Naive thymus-derived CD8-positive, alpha-beta T cell (primary cell): ENCODE measurements at places on chromosomes 7 and 10.
A peak's percentile ranks its signal among the peaks of the same experiment; 100 is the strongest.

DNA sequence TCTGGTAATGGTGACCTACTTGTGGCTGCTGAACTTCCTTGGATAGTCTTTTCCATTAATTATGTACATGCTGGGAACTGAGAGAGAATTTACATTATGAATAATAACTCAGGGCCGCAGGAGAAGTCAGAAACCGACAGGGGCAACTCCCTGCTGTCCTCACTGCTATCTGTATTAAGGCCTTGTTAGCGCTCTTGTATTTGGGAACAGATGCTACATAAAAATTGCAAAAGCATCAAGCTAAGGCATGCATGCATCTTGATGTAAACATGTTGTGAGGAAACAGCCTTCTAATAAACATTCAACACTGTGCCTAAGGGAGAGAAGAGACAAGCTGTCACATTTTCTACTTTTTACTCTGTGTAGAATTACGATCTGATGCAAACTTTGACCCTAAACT is 158.4 kb downstream of the PARD3 start:
- DNase-seq, result no peak

DNA sequence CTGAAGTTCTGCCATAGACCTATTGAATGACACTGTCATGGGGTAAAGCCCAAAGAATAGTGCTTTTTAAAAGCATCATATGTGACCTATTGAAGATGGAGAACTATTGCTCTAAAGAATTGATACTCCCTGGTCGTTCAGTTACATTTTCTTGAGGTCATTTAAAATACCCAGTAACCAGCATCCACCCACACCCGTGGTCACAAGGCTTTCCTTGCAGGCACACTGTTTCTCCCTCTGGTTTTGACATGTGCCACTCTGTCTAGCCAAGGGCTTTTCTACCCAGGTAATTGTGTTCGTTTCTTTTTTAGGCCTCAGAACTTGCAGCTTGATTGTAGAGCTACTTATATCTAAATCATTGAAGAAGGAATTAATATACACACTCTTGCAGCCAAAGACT is 68.3 kb upstream of the LYZL2 start:
- DNase-seq, result no peak

DNA sequence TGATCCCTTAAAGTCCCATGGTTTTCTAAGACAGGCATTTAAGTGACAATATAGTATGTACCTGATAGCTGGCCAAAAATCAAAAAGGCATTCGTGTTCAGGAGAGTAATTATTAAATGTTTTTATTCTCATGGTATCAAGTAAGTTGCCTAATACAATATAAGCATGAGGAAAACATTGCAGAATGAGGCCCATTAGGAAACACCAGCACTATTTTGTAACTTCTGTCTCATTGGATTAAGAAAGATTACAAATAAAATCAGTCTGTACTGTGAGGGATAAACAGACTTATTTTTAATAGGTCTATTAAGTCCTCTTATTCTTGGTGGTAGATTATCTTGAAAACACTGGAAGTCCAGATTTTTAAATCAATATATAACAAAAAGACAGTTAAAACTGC is 110.1 kb downstream of the SNX13 start:
- DNase-seq, result no peak

DNA sequence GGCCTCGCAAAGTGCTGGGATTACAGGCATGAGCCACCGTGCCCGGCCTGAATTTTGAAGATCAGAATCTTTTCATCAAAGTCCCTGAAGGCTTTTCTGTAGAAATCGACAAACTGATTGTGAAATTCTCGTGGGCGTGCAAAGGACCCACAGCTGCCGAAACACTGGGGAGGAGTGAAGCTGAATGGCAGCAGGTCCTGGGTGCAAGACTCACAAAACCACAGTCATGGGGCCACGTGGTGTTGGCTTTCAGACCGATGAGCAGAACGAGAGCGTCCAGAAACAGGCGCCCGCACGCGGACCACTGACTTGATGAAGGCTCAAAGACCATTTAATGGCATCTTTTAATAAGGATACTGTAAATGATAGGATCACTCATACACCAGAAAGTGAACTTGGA is 24.7 kb upstream of the PRKAR1B start:
- no peak for DNase-seq

DNA sequence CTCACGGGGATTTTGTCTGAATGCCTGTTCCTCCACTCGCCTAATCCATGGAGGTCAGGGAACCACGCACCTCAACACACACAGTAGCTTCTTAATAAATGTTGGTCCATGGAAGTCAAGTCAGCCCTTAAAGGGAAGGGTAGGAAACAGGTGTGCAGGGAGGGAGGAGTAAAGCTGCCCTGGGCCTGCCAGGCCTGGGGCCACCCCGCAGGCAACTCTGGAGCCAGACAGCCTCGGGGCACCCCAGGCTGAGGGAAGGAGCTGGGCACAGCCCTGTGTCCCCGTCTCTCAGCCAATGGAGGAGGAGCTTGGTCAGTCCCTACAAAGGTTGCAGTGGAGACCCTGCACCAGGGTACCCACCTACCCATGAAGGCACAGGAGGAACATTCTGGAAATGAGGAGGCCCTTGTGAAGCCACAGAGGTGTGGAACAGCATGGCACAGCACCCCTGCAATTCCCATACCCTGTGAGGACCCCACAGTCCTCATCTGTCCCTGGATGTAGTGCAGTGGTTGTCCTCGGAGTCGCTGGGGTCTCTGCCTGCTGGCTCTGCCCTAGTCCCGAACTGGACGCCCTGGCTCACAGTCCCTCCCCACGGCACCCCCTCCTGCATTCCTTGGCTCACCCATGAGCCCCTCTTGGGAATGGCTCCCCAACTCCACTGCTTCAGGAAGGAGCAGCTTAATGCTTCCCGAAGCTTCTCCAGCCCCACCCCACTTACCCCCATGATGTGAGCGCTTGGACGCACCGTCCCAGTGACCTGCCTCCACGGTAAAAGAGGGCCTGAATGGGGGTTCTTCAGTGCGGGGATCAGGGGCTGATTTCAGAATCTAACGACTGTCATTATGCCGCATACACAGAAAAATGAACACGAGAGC is 79.2 kb upstream of the INSIG1 start:
- DNase-seq, result no peak

DNA sequence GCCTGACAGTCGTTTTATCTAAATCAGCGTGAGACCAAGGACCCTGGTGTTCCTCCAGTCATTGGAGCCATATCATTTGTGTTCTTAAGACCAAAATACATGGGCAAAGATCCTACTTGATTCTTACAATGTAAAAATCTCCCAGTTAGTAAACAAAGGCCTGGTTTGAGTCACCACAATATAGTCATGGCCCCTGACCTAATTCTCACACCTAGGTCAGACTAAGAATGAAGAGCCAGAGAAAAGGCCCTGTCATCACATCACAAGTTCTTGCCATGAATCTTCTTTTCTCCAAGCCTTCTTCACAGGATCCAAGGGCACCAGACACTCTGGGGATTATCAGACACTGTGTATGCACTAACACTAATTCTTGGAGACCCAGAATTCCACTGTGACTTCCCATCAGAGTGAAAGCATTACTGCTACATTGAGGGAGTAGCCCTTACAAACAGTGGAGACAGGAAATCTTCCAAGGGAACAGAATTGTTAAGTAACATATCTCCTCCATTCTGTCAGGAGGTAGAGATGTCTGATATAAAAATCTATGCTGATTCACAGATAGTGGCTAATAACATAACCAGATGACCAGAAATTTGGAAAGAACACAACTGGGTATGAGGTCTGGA is 7.6 kb upstream of the ERVW-1 start:
- DNase-seq, result no peak

GRCh38 chr7:158396301-158396905 is 191.2 kb downstream of the PTPRN2 start:
- no peak for DNase-seq

GRCh38 chr7:105016709-105017656 is 3.0 kb downstream of the KMT2E start:
- DNase-seq, result peak; percentile 30

GRCh38 chr10:129108378-129108777 is 358.7 kb upstream of the MGMT start:
- DNase-seq, result no peak

- DNase-seq, result no peak
Measured at GRCh38 chr10:119029613-119030420, at the start of gene NANOS1. Gene NANOS1, plus strand, starts transcription at chr10:119029714. Its CDS starts 88 bp downstream, at chr10:119029802.

GRCh38 chr10:75838486-75838885 is 407.1 kb downstream of the LRMDA start:
- DNase-seq, result no peak

GRCh38 chr10:81216949-81217348 is 658.0 kb upstream of the NRG3 start:
- no peak for DNase-seq
